ENCODE measurements at places on chromosomes 11 and 22.

- no peak for DNase-seq
These were observed 521.8 kb downstream of the MIAT start for GRCh38 chr22:27179161-27179560.

GRCh38 chr22:26700886-26701285 lies 43.5 kb downstream of the MIAT start:
- DNase-seq, result no peak

GRCh38 chr22:17269607-17270261 lies 50.5 kb upstream of the ADA2 start:
- DNase-seq, result no peak

- no peak for DNase-seq
These were observed 20.8 kb downstream of the PIK3IP1 start for GRCh38 chr22:31271485-31271884.

DNA sequence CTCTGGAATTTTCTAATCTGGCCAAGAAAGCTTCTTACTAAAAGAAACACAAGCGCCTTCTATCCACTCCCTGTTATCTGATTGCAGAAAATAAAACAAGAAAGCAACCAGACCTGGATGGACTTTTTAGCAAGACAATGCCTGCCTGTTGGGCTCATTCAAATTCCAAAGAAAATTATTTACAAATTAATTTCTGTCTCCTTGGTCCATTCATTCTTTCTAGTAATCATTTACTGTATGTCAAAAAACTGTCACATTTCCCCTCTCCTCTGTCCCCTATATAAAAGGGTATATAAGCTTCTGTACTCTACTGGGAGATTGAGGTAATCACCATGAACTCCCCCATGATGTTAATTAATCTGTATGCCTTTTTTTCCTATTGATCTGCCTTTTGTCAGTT lies 279.9 kb downstream of the DLG2 start:
- DNase-seq, result no peak

GRCh38 chr22:50583294-50583861 lies 729 bp upstream of the CHKB start:
- DNase-seq, result no peak

GRCh38 chr22:49712195-49712791 lies 115.4 kb downstream of the BRD1 start:
- DNase-seq, result no peak

DNA sequence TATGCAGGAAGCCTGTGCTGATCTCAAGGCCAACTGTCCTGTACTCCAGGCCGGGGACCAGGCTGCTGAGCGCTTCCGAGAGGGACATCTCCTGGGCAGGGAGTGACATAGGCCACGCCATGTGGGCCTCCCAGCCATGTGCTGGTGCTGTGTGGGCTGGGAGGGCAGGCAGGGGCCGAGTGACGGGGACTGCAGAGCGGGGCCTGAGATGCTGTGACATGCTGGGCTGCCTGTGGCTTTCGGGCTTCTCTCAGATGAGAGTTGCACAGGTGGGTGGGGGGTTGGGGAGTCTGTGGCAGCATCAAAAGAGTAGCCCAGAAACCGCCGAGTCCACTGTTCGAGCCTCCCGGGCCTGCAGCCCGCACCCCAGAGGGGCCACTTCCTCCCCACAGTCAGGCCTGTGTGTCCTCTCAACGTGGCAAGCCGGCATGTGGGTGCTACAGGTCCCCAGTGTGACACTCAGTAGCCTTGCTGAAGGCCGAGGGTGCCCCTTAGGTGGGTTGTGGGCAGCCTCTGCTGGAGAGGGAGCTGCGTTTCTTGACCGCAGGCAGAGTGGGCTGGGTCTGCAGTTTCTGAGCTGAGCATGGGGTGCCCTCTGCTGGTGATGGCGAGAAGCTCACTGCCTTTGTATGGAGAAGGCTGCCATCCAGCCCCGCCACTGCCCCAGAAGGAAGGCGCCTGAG lies 101.2 kb downstream of the BCR start:
- DNase-seq, result peak; percentile 71

DNA sequence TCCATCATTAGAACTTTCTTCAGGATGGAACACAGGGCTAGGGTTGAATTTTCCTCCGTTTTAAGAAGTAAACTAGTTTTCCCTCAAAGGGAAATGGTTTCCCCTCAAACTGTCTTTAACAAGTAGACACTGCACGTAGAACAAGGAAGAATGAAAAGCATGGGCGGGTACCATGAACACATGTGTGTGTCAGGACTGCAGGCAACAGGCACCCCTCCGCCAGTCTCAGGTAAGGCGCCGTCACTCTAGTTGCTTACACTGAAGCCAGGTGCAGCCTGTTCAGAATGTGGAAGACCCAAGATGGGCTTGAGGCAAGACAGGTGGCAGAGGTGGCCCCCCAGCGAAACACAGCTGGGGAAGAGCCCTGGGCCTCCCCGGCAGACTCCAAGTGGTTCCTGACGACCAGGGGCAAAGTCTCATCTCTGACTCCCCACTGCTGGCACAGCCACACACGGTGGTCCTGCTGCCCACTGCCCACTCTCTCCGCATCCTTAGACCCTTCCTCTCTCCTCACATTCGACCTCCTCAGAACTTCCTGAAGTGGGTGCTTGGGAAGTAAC lies 25.4 kb upstream of the MOB2 start:
- no peak for DNase-seq

DNA sequence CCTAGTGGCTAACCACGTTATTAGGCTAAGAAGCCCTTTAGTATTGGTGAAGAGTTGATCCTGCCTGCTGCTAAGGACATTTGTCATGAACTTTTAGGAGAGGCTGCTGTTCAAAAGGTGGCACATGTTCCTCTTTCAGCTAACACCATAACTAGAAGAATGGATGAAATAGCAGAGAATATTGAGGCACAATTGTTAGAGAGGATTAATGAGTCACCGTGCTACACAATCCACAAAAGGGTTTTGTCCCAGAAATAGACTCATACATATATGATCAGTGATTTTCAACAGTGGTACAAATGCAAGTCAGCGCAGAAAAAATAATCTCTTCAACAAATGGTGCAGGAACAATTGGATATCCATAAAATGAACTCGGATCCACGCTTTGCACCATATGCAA lies 7.0 kb upstream of the MSANTD2 start:
- DNase-seq, result no peak

DNA sequence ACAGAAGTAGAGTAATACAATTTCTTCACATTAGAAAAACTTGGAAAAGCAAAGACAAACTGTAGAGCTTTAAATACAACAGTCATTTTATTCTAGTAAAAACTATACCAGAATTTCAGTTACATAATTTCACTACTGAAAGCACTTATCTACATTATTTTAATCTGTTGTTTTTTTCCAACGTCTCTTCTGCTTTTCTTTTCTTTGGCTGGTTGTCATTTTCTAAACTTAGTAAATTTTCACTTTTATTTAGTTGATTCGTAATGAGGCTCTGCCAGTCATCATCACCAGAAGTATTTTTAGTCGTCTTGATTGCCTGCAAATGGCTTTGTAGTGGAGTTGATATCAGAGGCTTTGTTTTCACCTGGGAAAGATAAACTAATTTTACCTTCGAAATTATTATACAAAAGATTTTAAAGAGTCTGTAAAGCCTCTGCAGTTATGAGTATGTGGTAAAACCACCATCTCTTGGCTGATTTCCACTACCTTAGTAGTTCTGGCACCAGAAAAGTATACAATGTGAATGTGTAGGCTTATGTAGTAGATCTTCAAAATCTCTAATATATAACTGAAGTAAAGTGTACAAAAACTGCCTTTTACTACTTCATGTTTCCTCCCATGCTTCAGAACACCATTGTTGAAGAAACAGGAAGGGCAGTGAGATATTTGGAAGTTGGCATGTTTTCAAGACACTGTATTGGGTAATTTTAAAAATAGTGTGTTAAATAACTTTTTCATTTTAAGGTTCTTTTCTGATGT lies 19.2 kb downstream of the EIF3M start:
- no peak for DNase-seq

DNA sequence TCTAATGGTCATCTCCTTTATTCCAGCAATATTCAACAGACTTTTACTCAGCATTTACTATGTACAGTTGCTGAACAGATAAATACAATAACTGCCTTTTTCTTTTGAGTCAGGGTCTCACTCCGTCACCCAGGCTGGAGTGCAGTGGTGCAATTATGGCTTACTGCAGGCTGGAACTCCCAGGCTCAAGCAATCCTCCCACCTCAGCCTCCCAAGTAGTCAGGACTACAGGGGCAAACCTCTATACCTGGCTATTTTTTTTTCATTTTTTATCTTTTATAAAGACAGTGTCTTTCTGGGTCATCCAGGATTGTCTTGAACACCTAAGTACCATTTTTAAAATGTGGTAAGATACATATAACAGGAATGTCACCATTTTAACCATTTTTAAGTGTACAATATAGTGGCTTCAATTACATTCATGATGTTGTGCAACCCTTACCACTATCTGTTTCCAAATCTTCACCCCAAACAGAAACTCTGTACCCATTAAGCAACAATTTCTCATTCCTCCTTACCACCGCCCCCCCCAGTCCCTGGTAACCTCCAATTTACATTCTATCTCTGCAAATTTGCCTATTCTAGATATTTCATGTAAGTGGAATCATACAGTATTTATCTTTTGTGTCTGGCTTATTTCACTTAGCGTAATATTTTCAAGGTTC lies 67.8 kb downstream of the MIAT start:
- no peak for DNase-seq

GRCh38 chr11:44928816-44929215 lies 21.9 kb downstream of the TP53I11 start:
- DNase-seq, result no peak

GRCh38 chr11:114348200-114349191 lies 51.8 kb downstream of the C11orf71 start:
- DNase-seq, result no peak

DNA sequence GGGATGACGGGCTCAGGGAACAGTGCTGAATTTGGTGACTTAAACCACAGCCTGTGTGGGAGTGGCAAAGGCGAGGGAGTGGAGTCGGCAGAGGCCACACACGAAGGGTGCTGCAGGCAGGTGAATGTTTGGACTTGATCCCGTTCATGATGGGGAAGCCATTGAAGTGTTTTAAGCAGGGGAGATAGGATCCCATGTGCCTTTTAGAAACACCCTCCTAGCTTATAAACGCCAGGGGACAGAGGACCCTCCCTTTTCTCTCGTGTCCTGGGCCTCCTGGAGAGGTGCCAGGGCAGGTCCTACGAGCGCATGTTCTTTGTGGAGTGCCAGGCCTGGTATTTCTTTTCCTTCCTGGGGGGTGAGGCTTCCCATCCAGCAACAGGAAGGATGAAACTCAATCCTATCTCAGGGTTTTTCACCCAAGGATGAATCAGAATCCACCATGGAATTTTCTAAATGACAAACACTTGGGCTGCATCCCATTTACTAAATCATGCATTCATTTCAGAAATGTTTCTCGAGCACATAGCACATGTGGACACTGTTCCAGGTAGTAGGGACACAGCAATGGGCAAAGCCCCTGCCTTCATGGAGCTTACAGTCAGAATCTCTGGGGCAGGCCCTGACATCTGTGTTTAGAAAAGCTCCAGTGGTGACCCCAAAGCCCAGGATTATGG lies 59.6 kb downstream of the CHRDL2 start:
- DNase-seq, result no peak

DNA sequence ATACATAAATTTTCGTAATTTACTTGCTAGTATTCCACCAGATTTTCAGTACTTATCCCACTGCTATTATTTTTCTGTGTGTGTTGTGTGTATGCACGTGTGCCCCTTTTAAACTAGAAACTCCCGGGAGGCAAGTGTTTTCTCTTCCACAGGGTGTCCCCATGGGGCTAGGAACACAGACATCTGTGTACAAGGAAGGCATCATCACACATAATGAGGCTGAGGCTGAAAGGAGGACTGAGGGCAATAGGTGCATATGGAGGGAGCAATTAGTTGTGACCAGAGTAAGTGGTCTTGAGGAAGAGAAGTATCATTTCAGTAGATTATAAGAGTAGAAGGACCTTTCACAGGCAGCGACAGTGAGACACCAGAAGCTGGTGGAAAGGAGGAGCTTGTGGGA lies 2.1 kb upstream of the DPAGT1 start:
- no peak for DNase-seq

DNA sequence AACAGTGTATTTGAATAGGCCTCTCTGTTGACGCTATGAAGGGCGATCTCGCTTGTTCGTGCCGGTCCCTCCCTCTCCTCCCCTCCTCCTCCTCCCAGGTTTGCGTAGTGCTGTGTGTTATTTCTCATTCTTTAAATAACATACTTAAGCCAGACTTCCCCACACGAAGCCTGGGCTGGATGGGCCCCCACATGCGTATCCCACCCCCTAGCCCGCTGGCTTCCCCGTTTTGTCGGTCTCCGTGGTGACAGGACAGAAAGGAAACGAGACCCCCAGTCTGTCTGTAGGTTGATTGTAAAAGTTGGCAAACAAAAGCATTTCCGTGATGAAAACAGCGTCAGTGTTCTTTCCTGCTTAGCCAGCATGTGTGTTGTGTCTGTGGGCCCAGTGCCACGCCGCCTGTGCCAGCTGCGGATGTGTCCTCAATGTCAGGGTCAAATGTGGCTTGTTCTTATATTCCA lies 27.3 kb downstream of the FAM118A start:
- DNase-seq, result no peak

GRCh38 chr11:111938687-111939160 lies 1.6 kb downstream of the DIXDC1 start:
- no peak for DNase-seq

- no peak for DNase-seq
These were observed 95.3 kb upstream of the FGF3 start for GRCh38 chr11:69914286-69915150.

- DNase-seq, result no peak
These were observed 449.4 kb downstream of the NTM start for GRCh38 chr11:131819865-131820264.

- DNase-seq, result no peak
These were observed 390.1 kb downstream of the CTTN start for GRCh38 chr11:70788248-70789022.

DNA sequence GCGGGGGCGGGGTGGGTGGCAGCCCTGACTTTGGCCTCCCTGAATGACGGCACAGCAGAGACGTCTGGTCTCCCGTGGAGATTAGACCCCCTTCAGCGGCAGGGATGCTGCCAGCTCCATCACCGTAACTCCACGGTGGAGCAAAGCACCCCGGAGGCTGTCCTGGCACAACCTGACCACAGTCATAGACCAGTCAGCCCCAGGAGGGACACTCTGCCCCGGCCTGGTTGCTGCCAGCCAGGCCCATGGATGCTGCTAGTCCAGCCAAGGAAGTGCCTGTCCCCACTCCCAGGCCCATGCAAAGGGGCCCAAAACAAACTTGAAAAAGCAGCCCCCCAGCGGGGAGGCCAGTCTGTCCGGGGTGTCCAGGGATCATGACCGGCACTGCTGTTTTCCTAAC lies 11.5 kb upstream of the ANO1 start:
- DNase-seq, result no peak

GRCh38 chr11:77967753-77968152 lies 26.7 kb downstream of the INTS4 start:
- DNase-seq, result no peak

- no peak for DNase-seq
These were observed 13.6 kb downstream of the TRIM29 start for GRCh38 chr11:120124355-120124754.

Data from effector memory CD4-positive, alpha-beta T cell (primary cell).